IPS DF 19.7 (cell line): ENCODE measurements at places on chromosomes 7 and 10.

DNA sequence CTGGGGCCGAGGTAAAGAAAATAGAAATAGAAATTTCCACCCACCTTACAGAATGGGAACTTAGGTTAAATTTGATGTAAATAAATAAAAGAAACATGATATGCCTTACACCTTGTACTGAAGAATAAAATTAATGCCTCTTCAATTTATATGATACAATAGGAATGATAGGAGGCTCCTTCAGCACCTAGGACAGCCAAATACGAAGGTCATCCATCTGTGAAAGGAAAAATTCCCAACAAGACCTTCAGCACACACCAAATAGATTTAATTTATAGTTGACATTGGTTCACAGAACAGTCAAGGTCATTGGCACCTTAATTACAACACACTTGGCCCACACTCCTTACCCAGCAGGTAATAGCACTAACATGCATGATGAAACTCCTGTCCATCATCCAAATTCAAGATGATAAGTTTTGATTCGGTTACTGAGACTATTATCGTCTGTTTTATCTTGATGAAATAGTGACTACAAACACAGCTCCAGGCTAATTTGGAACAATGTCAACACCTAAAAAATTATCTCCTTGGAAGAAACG is 250.9 kb downstream of the SNX13 start:
- DNase-seq = no peak

- DNase-seq = no peak
Observed at GRCh38 chr7:46396481-46396880, 475.4 kb upstream of the IGFBP3 start.

DNA sequence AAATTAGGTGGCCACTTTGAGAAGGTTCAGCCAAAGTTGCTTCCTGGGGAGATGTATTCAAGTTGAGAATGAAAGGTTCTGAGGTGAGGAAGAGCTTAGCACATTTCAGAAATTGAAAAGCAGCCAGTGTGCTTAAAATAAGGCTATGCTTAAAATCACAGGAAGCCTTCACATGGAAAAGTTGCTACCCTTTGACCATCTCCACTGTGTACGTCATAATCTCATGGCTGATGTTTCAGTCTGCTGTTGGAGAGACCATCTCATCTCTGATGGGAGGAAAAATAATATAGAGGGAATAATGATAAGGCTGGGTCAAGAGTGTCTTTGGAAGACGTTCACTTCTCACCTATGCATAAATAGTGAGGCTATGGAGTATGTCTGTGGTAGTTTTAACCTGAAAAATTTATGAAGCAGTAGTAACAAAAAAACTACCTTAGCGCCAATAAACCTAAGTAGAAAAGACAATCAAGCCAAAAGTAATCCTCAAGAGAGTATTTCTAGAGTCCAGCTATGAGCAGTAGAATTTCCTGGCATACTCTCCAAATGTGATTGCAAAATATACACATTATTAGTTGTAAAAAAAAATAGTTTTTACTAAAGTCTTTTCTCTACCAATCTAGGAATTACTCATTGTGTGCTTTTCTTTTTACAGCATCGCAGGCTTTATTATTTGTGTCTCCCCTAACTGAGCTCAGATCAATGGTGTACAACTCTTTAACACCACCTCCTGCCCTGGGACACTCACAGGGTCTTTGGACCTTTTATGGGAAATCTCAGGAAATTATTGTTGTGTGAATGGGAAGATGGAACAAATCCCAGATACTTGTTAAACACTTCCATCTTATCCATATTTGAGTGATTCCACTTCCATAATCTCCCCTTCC is 435.2 kb upstream of the LRGUK start:
- DNase-seq = no peak

DNA sequence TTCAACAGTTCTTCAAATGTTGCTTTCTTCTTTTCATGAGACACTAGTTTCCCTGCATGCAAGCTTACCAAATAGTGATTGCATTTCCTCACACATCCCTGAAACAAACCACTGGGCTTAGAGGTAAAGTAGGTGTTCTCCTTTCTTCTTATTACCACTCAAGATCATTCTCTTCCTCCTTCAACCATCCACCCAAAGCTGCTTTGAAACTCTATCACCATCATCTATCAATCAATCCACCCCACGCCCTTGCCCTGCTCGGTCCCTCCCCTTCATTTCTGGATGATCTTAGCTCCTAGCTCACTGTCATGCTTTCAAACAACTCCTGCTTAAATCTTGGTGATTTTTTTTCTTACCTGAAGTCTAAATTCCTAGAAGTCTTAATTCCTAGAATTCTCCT is 18.9 kb downstream of the HYCC1 start:
- DNase-seq = no peak

GRCh38 chr7:113267271-113267670 is 148.9 kb upstream of the SMIM30 start:
- DNase-seq = no peak

- DNase-seq = no peak
Observed at GRCh38 chr7:114312649-114313048, 102.0 kb upstream of the FOXP2 start.

- DNase-seq = no peak
Observed at GRCh38 chr10:60870416-60870728, 73.6 kb downstream of the RHOBTB1 start.

DNA sequence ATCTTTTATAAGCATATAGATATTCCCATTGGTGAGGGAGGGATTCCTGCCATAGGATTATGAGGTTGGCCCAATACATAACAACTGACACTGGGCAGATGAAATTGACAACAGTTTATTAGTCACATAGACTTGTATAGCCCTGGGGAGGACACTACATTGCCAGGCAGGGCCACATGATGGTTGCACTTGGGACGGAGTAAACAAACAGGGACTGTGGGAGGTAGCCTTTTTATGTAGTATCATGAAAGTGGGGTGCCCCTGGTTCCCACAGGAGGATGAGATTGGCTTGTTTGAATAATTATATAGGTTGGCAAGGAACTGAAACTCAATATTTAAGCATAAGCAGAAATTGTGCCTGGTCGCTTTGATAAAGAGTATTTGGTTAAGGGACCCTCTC is 23.5 kb downstream of the TRIM24 start:
- no peak for DNase-seq

- no peak for DNase-seq
Observed at GRCh38 chr7:27822245-27822644, 82.3 kb downstream of the TAX1BP1 start.

GRCh38 chr10:110803830-110804338 is 67.8 kb upstream of the PDCD4 start:
- DNase-seq = peak; percentile 48

DNA sequence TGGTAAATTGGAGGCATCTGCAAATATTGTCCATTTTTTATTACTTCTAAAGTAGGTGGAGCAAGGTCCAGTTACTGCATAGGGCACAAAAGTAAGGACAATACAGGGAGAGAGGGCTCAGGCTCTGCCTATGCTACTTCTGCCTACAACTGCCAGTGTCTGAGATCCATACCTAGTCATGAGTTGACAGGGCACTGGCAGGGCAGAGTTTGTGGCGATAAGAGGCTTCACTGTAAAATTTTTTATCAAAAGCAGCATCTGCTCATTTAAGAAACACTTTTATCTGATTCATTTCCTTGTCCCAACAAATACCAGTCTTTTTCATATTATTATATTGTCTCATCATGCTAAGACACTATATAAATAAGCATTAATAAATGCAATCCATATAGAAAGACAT is 178.0 kb downstream of the LRRN3 start:
- no peak for DNase-seq

GRCh38 chr10:44460416-44460815 is 75.5 kb upstream of the CXCL12 start:
- no peak for DNase-seq

- DNase-seq = no peak
Observed at GRCh38 chr10:119131512-119132240, 27.8 kb downstream of the DENND10 start.

DNA sequence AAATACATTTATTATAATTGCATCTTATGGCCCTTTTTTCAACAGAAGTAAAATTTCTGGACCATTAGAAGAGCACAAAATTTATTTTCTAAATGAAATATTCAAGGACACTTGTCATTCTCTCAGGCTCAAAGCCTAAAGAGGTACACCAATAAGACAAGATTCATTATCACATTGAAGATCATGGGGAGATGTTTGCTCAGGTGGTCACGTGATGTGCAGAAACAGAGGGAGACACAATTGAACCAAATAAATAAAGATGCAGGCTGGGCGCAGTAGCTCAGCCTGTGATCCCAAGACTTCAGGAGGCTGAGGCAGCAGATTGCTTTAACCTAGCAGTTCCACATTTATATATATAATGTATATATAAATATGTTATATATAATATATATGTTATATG is 53.2 kb upstream of the TMEM254 start:
- no peak for DNase-seq

DNA sequence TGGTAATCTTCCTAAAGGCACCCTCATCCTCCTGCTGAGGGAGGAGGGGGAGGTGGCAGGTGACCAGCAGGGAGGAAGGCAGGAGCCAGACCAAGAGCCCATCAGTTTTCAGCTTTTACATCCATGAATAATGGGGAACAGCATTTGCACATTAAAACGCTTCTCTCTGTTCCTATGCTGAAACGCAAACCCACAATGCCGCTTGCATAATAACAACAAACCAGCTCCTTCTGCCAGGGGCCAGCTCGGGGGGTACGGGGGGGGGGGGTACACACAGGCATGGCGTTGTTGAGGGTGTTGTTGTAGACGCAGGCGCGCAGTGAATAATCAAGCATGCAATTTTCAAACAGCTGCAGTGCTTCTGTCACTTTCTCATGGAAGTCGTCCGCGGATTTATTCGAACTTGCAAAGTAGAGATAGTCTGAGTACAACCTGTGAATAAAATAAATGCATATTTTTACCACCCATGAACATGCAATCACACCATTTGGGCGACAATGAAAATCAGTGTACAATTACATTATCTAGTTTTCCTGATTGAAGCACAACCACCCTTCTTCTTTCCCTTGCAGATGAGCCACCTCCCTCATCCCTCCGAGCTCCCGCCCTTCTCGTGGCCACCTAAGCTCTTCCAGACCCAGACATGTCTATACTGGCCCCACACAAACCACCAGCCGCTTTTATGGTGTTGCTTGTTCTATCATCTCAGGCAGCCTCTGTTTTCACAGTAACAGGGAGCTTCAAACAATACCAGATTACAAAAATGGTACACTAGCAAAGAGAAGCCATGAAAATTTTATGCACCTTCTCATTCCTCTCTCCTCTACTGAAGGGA is 72.2 kb downstream of the CHST15 start:
- DNase-seq = no peak

DNA sequence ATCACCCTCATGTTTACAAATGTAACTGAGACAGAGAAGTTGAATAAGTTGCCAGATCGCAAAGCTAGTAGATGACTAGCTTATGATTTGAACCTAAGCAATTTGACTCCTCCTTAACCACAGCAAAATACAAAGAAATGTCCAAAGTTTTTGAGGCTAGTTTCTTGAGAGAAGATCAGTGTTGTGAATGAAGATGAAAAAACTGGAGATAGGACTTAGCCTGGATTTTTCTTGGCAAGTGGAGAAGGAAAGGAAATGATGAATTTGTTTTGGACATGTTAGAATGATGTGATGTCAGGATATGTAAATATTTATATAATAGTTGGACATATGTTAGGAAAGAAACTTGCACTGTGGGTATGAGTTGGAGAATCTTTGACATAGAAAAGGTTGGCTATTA is 149.8 kb downstream of the LSMEM1 start:
- no peak for DNase-seq

GRCh38 chr10:28952523-28952922 is 275.2 kb downstream of the BAMBI start:
- no peak for DNase-seq

- DNase-seq = no peak
Observed at GRCh38 chr10:123581656-123582055, 84.5 kb upstream of the GPR26 start.
